ENCODE measurements at places on chromosomes 1 and 21.

- DNase-seq: peak; percentile 39
Observed at GRCh38 chr1:21696931-21697330, 27.8 kb upstream of the RAP1GAP start.

DNA sequence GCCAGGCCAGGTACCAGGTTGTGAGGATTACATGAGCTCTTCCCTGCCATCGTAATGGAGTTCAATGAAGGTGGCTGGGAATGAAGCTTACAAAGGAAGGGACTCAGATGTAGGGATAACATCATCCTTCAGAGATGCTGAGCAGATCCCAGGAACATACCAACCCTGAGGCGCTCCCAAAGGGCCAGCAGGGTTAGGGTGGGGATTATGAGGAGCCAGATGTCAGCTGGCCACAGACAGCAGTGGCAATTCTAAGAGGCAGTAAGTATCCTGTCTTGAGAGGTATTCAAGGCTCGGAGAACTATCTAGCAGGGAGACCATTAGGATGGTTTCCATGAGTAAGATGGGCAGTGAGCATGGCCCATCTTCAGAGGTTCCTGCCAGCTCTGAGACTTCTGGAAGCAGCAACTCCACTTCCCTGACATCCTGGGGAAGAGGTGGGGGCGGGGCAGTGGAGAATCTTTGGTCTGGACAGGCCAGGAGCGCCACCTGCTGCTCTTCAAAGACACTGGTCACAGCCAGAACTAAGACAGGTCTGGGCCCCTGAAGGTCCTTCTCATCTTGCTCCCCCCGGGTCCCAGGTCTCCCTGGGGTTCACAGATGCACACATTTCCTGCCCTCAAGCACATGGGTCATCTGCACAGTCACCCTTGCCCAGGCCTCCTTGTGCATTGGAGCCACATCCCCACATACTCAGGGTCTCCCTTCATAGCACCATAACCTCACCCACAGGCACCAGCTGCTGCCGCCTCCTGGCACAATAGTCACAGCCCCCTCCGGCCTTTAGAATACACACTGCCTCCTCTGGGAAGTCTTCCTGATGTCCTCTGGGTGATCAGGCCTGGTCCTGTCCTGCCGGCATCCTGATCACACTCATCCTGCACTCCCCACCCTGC is 2.7 kb upstream of the SDC3 start:
- peak; percentile 94 for DNase-seq

GRCh38 chr1:15692121-15692682 is 8.1 kb downstream of the PLEKHM2 start:
- DNase-seq: no peak

GRCh38 chr1:172778456-172779455 is 119.9 kb downstream of the FASLG start:
- DNase-seq: no peak

GRCh38 chr1:201649761-201650622 is 111.1 kb downstream of the NAV1 start:
- DNase-seq: peak; percentile 43

DNA sequence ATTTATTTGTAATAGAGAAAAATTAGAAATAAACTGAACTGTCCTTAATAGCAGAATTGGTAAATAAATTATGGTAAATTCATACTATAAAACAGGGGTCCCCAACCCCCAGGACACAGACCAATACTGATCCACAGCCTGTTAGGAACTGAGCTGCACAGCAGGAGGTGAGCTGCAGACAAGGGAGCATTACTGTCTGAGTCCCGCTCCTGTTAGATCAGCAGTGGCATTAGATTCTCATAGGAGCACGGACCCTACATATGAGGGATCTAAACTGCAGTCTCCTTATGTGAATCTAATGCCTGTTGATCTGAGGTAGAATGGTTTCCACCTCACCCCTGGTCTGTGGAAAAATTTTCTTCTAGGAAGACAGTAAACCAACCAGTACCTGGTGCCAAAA is 7.5 kb downstream of the WDR47 start:
- no peak for DNase-seq

DNA sequence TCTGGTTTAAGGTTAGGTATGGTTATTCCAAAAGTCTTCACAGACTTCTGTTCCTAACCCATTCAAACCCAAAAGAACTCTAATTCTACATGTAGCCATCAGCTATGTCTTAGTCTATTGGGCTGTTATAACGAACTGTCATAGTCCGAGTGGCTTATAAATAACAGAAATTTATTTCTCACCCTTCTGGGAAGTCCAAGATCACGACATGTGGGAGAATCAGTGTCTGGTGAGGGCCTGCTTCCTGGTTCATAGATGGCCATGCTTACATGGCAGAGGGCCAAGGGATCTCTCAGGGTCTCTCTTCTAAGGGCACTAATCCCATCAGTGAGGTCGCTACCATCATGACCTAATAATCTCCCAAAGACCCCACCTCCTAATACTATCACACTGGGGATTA is 103.0 kb upstream of the PPP2R5A start:
- no peak for DNase-seq

DNA sequence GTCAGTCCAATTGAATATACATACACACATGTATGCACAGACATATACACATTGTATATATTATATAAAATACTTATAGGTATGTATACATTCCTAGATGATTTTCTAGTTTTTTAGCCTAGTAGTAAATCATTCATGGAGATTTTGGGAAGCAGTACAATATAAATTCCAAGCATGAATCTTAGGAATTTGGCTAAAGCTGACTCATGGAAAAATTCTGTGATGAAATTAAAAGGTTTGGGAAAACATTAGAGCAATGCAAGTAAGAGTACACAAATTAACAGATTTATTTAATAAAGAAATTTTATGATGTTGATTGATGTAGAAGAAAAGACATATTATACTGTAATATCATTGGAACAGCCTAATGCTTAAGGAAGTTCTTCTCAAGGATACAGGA is 43.7 kb upstream of the PTGFR start:
- no peak for DNase-seq

GRCh38 chr1:245412306-245412705 is 257.5 kb downstream of the KIF26B start:
- DNase-seq: no peak

DNA sequence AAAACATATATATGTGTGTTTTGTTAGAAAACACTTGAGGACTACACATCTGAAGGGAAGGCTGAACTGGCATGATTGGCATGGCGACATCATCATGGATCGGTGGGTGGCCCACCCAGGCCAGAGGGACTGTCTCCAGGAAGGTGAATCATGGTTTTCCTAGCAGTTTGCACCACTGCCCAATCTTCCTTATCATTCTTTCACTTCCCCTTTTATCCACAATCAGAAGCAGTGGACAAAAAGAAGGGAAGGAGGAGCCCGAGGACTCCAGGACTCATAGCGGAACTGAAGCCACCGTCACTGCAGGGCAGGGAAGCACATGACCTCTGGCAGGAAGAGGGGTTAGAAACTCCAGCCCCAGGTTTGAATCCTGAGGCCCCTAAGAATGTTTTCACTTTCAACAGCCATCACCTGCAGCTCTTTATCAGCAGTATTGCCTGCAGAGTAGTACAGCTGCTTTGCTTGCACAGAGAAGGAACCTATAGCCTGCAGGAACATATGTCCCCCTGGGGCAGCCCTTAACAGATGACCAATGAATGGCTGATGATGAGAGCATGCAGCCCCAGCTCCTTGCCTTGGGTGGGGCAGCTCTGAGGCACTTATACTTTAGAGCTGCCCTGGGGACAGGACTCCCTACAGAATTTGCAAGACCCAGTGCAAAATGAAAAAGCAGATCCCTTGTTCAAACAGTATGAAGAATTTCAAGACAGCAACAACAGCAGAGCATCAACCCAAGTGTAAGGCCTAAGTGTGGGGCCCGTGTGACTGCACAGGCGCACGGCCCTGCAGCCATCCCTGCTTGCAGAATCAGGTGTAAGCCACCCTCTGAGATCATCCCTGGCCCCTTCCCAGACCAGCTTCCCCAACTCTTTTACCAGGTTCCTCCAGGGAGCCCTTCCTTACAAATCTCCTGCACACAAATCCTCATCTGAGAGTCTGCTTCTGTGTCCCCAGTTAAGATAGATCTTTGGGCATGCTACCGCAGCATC is 241.8 kb upstream of the IRF2BP2 start:
- peak; percentile 36 for DNase-seq

- DNase-seq: no peak
Observed at GRCh38 chr1:221672965-221673364, 68.9 kb downstream of the DUSP10 start.

DNA sequence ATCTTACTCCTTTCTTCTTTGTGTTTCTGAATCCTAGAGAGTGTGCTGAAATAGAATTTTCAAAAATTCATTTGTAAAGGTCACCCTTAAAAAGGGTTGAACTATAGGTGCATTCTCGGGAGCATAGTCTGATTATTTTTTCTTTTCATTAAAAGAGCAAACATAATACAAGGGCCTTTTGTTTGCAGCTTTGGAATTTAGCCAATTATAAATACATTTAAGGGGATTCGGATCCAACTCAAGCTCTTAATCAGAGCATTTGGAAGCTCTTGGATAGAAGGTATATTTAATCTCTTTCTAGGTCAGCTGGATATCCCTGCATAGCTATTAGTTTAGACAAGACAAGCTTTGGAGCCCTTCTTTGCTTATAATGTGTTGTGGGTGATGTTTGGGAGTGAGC is 321.7 kb downstream of the HHAT start:
- DNase-seq: no peak

- DNase-seq: peak; percentile 66
Observed at GRCh38 chr1:200184196-200184595, 156.7 kb downstream of the NR5A2 start.

DNA sequence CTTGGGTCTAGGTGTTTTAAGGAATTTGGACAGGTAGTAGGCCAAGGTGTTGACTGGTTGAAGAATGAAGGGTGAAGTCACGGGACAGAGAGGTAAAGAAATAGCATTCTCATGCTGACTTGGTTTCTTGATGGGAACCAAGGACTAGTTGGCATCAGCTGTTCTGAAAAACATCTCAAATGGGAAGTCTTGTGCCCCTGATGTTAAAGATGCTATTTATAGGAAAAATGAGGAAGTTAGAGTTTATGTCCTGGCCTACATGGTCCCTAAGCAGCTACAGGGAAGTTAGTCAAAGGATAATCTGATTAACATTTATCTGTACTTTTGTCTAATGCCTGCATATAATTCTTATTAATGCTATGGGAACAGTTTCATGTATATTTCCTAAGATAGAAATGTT is 262.4 kb downstream of the HHIPL2 start:
- DNase-seq: no peak

DNA sequence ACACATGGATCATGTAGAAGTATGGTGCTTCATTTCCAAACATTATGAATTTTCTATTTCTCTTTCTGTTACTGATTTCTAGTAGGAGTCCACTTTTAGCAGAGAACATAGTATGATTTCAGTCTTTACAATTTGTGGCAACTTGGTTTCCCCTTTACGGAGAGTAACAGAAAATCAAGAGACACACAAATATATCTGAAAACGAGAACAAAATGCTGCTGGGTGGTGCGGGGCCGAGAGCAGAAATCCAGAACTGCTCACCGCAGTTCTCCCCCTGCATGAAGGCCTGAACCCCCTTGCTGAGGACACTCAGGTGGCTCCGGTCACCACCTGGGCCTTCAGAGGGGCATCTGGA is 94.5 kb upstream of the FMN2 start:
- DNase-seq: no peak

GRCh38 chr1:238399558-238399957 is 508.8 kb upstream of the ZP4 start:
- no peak for DNase-seq

DNA sequence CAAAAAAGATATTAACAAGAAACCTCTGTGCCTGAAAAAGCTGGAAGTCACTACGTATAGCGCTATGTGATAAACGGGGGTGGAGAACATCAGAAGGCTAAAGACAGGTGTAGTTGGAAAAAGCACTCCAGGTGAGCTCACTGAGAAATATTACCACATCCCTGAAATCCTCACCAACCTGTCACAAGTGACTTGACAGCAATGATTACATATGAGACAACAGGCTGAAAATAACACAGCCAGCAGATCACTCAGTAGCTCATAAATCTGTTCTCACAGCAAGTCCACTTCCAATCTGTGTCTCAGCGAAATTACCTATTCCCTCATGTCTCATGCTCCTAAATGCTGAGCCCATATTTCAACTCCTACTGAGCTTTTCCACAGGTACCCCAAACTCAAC is 120.5 kb downstream of the UBR4 start:
- no peak for DNase-seq

DNA sequence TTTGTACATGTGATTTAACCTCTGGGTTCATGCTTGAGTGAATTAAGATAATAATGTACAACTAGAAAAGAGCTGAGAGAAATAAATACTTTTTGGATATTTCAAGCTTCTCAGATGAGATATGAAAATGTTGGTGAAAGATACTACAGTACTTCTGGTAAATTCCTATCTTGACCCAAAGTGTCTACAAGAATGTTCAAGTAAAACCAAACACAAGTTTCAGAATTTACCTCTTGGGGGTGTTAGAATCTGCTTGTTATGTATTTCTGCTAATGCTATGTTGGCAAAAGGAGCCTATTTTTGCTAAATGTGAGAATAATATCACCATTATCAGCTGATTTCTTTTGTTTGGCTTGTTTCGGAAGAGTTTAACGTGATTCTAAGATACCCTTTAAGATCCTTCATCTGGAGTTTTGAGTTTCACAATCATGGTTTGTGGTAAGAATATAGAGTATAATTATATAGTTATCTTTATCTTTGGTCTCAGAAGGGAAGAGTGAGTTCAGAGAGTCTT is 388.5 kb downstream of the LMO4 start:
- no peak for DNase-seq

DNA sequence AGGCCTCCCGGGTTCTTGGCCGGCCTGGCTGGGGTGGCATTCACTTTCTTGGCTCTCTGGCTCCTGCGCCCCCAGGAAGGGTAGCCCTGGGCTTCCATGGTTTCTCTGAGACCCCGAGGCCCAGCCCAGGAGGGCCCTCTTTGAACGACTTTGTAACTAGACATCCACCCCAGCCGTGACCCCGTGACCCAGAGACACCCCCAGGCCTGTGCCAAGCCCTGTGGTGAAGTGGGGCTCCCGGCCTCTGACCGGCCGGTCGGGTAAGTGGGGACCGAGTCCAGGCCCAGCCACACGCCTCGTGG is 64.0 kb downstream of the COL18A1 start:
- no peak for DNase-seq

GRCh38 chr1:198337886-198338285 is 181.1 kb downstream of the NEK7 start:
- no peak for DNase-seq

DNA sequence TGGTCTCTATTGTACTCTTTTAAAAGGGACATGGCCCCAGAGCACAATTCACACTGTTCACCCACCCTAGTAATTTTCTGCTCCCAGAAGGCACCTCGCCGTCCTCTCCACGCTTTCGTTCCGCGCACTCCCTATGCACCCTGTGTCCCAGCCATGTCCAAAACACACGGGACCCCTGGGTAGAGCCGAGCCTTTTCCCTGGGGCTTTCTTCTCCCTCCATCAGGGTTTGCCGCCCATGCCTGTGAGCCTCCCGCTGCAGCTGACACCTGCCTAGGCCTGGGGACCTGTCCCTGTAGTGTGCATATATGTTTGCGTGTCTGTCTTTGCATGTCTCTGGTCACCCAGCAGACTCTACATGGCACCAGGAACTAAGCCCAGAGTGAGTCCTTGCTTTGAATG is 302.7 kb downstream of the PCP4 start:
- no peak for DNase-seq

- DNase-seq: no peak
Observed at GRCh38 chr1:248821641-248822040, 4.1 kb downstream of the SH3BP5L start.
